ENCODE measurements at places on chromosomes 2 and 18.

DNA sequence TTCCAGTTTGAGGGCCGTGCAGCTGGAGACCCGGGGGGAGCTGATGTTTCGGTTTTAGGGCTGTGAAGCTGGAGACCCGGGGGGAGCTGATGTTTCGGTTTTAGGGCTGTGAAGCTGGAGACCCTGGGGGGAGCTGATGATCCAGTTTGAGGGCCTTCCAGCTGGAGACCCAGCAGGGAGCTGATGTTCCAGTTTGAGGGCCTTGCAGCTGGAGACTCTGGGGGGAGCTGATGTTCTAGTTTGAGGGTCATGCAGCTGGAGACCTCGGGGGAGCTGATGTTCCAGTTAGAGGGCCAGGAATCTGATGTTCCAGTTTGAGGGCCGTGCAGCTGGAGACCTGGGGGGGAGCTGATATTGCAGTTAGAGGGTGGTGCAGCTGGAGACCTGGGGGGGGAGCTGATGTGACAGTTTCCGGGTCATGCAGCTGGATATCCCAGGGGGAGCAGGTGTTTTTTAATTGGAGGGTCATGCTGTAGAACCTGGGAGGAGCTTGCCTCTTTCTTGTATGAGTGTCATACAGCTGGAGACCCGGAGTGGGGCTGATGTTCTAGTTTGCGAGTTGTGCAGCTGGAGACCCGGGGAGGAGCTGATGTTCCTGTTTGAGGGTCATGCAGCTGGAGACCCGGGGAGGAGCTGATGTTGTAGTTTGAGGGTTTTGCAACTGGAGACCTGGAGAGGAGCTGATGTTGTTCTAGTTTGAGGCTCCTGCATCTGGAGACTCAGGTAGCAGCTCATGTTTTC is 153.2 kb downstream of the RTP5 start:
- no peak for DNase-seq

GRCh38 chr2:233443511-233444183 is 89.4 kb downstream of the DGKD start:
- DNase-seq: peak; percentile 35

GRCh38 chr18:61136711-61137251 is 196.4 kb upstream of the CDH20 start:
- DNase-seq: no peak

DNA sequence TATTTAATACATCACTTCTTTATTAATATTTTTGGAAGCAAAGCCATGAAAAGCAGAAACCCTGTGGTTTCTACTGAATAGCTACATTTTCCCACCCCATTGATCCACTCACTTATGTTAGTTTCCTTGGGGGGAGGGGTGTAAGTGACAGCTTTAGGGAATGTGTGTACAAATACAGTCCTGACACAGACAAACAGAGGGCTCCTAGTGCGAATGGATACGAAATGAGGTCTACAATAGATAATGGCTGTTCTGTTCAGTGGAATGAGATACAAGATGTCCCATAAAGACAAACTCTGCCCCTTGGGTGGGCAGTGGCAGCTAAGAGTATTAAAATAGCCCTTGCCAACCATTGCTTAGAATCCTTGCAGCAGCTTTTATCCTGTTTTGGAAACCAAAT is 312.9 kb downstream of the NCKAP5 start:
- DNase-seq: no peak

DNA sequence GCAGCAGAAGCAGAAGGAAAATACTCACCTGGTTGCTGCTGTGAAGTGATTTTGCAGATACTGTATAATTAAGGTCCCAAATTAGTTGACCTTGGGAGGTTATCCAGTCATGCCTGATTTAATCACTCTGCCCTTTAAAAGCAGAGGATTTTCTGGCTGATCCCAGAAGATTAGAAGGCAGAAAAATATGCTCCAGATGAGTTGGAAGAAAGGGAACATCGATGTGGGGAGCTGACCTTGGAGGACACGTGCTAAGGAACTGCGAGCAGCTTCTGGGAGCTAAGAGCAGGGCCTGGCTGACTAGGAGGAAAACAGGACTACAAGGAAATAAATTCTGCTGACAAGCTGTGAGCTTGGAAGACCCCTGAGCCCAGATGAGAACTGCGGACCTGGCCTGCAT is 13.3 kb upstream of the DYM start:
- DNase-seq: no peak

DNA sequence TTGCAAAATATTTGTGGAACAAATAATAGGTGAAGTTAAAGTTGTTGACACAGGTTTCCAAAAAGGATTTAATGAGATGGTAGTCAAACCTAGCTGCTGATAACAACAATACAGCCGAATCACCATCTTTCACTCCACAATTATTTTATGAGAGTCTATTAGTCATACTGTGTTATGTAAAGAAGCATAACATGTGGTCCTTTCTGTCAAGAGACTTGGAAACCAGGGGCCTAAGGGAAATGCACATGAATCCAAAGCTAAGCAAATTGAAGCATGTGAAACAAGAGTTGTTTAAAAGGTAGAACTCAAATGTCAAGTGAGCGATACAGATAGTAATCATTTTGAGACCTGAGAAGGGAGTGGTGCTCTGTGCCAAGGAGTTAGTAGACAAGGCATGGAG is 16.0 kb downstream of the CD28 start:
- DNase-seq: no peak

DNA sequence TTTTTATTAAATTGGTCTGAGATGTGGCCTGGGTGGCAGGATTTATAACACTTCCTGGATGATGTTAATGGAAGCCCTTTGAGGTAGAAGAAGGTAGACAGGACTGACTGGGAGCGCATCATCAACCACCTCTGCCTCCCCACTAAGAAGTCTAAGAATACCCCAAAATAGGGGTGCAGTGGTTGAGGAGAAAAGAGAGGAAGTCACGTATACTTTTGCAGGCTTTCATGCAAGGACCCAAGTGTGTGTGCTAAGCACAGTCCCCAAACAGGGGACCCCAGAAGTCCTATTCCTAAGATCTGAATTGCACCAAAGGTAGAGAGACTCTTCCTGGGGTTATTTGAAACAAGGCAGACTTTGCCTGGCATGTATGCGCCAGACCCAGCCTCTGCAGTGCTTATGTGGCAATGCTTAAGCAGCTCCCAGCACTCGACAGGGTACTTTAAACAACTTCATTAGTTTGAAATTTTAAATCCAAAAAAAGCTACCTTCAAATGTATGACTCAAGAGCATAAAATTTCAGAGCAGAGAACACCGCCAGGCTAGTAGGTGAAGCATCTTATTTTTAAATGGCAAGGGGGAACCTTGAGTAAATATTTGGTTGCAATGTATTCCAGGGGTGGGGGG is 35.3 kb downstream of the BCL2 start:
- no peak for DNase-seq

GRCh38 chr2:159891267-159891588 is 93.2 kb upstream of the CD302 start:
- DNase-seq: no peak

GRCh38 chr2:6863792-6864191 is 1.9 kb downstream of the CMPK2 start:
- DNase-seq: no peak

GRCh38 chr2:172821370-172822338 is 86.0 kb downstream of the RAPGEF4 start:
- no peak for DNase-seq

DNA sequence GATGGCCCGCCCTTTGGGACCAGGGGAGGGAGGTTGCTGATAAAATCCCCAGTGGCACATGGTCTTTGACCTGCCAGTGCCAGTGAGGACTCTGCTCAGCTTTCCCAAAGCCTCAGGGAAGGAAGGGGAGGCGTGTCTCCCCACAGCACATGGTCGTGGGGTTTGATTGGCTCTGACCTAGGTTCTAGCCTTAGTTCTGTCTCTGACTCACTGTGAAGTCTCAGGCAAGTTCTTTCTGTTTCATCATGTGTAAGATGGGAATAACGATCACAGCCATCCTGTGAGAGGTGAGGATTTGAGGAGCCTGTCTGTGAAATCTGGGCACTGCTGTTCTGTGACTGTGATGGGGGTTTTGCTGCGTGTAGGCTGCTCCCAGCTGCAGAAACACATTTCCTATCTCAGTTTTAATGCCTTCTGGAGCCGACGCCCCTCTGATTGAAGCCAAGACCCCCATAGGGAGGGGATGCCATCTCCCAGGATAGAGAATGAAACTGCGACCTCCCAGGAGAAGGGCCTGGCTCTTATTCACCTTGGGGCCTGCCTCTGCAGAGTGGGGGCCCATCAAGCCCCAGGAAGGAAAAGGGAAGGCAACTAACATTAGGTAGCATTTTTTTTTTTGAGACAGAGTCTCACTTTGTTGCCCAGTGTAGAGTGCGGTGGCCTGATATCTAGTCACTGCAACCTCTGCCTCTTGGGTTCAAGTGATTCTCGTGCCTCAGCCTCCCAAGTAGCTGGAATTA is 84.0 kb downstream of the DDX1 start:
- no peak for DNase-seq

DNA sequence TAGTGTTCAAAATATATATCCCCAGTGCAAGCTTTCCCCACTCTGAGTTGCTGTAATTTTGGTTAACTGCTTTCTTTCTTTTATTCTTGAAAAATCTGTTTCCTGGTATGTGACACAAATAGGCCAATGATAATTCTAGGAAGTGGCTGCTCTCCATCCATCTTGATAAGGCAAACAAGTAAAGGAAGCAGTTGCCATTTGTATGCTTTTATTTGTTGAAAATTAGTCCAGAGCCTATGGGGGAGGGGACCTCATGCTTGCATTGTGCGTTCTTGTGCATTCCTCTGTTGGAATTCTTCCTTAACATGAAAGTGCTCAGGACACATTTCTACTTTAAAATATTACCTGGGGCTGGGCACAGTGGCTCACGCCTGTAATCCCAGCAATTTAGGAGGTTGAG is 111.2 kb upstream of the FSHR start:
- DNase-seq: no peak

- DNase-seq: no peak
Measured at GRCh38 chr18:10061566-10062140, 147.8 kb downstream of the VAPA start.

DNA sequence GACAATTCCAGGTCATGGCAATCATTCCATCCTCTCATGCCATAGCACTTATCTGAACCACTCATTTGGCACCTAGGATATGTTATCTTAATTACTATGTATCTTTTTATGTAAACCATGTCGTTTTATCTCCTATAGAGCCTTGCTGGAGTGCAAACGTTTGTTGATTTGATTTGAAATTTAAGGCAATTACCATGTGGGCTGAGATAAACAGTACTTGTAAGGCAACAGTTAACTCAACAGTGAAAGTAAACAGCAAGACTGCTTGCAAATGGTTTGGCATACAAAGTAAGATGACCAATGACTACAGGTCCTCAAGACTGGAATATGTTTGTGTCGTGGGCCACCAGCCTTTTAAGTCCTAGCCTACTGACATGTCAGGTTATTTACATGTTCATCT is 133.7 kb upstream of the ZFP36L2 start:
- DNase-seq: no peak

- DNase-seq: no peak
Measured at GRCh38 chr2:27736031-27736889, 35.3 kb upstream of the MRPL33 start.

DNA sequence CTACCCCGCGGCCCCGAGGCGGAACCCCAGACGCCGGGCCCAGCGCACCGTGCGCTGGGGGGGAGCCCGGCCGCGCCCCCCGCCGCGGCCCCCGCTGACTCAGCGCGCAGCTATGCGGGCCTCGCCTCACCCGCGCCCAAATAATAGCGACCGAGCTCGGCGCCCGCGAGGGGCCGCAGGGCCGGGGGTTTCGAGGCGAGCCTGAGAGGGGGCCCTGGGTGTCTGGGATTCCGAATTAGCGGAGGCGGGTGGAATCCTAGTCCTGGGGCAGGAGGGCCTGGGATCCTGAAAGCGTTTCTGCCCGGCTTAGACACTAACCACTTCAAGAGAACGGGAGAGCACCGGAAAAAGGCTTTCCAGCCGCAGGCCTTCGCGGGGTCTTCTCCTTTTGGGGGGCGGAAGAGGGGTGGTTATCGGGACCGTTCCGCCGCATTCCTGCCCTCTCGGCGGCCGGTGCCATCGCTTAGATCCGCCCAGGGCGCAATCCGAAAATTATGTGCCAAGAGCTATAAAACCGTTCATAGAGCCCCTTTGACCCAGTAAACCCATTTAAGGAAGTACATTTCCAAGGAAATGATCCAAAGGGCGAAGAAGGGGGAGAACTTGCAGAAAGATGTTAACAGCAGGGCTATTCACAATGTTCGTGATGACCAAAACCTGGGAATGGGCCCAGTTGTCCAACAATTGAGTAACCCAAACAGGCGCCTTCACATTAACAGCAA is 681 bp upstream of the ROCK2 start:
- no peak for DNase-seq

DNA sequence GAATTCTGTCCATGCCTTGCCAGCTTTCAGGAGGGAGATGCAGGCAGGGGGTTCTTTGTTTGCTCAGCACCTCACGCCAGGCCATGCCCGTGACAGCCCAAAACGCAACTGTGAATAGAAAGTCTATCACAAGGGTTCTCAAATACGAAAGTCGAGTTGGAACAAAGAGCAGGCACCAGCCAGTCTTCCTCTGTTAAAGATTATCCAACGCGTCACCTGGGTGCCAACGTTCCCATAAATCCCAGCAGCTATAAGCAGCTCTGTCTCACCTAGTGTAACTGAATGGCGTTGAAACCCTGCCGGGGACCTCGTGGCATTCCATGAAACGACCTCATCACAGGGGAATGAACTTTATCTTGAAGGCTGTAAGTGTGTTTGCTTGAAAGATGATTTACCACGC is 84.8 kb upstream of the GATA6 start:
- DNase-seq: no peak

DNA sequence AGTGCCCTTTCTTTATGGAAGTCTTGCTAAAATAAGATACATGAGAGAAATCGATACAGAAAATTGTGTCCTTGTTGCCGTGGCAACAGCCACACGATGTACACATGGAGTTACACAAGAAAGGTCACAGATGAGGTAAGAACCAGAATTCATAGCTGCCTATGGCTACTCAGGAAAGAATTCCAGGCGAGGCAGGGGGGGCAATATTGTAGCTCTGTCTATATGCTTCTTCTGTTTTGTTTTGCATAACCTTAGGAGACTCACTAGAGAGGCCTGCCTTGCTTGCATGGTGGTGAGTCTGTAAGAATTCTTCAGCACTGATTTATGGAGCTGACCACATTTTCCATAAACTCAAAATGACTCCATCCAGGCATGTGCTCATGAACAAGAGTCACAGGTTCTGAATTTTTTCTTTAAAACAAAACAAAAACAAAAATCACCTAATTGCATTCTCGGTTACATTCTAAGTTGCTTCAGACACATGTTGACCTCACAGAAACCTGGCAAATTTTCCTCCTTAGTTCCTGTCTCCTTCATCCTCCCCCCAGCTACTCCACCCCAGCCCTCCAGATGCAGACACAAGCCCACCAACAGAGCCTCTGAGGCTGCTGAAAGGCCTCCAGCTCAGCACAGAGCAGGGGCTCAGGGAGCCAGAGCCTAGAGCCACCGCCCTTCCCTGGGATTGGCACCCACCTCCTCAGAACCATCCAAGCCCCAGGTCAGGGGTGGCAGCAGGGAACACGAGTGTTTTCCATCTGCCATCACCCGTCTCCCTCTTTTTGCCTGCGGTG is 183.5 kb downstream of the ANTXR1 start:
- DNase-seq: no peak

- DNase-seq: no peak
Measured at GRCh38 chr18:48721312-48721711, 182.5 kb downstream of the CTIF start.

- DNase-seq: no peak
Measured at GRCh38 chr18:5066380-5066977, 130.6 kb downstream of the AKAIN1 start.

GRCh38 chr2:94980406-94980805 is 45.1 kb upstream of the MAL start:
- DNase-seq: no peak

GRCh38 chr18:79950515-79951341 is 725 bp downstream of the SLC66A2 start:
- DNase-seq: peak; percentile 10
